Mesenchymal stem cell (in vitro differentiated cells and primary cell): ENCODE measurements at places on chromosomes 6 and 20.

- DNase-seq, result no peak
Observed at GRCh38 chr6:8527818-8528217, 92.5 kb upstream of the SLC35B3 start.

- DNase-seq, result peak; percentile 56
Observed at GRCh38 chr6:68967549-68968300, 332.6 kb downstream of the ADGRB3 start.

DNA sequence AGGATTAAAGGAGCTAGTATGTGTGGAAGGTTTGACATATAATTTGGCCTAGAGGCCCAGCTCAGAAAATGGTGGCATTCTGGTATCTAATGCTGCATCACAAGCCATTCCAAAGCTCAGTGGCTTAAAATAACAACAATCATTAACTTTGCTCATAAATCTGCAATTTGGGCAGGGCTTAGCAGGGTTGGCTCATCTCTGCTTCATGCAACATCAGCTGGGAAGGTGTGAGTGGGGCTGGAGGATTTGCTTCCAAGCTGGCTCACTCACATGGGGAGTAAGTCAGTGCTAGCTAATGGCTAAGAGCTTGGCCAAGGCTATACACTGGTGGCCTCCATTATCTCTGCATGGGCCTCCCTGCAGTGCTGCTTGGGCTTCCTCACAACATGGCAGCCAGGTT, 48.0 kb upstream of the STK35 start:
- DNase-seq, result no peak

DNA sequence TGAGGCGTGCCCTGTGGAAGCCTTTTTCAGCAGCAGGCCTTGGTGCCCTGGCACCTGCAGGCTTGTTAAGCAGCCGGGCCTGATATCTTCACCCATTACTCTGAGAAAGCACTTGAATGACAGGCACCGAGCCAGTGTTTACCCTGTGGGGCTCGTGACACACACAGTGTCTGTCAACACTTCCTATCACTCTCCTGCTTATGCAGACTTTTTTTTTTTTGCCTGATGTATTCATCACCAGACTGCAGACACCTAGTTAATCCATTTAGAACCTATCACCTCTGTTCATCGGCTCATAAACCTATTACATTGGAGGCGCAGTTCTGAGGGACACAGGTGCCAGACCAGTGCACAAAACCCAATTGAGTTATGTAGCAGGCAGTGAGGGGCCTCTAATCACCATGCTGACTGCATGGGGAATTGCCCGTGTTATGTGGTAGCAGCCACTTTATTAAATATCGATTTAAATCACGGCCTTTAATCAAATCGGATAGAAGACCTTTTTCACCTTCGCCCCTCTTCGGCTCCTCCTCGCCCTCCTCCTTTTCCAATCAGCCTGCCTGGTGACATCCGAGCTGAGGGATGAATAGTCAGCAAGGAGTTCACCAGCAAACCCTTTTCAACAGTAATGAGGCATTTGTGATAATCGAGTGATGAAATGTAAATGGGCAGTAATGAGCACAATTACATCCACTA, 962.9 kb upstream of the SLC35B3 start:
- DNase-seq, result no peak

GRCh38 chr6:170040115-170040500, 250.8 kb downstream of the DLL1 start:
- DNase-seq, result no peak

DNA sequence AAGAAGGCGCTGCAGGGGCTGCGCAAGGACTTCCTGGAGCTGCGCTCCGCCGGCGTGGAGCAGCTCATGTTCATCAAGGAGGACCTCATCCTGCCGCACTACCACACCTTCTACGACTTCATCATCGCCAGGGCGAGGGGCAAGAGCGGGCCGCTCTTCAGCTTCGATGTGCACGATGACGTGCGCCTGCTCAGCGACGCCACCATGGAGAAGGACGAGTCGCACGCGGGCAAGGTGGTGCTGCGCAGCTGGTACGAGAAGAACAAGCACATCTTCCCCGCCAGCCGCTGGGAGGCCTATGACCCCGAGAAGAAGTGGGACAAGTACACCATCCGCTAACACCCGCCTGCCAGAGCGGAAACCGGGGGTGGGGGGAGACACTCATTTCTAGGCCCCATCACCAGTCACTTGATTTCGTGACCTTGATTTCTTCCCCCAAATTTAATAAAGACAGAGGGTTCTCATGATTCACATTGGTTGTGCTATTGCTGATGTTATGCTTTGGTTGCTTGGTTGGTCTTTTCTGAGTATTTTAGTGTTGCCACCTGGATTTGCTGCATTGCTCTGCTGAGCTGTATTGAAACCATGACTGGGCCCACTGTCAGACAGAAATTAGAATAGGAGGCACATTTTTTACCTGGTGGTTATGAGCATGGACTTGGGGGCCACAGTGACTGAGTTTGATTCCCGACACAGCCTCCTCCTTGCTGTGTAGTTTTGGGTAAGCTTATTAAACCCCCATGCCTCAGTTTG, 1.5 kb downstream of the FAM50B start:
- no peak for DNase-seq

GRCh38 chr20:50868509-50869495, 62.4 kb downstream of the ADNP start:
- peak; percentile 56 for DNase-seq

- peak; percentile 68 for DNase-seq
Observed at GRCh38 chr6:37058084-37058586, 52.7 kb downstream of the FGD2 start.

GRCh38 chr6:119312875-119313338, 36.7 kb downstream of the MAN1A1 start:
- no peak for DNase-seq

GRCh38 chr6:11854408-11855165, 76.0 kb upstream of the ADTRP start:
- DNase-seq, result peak; percentile 82

DNA sequence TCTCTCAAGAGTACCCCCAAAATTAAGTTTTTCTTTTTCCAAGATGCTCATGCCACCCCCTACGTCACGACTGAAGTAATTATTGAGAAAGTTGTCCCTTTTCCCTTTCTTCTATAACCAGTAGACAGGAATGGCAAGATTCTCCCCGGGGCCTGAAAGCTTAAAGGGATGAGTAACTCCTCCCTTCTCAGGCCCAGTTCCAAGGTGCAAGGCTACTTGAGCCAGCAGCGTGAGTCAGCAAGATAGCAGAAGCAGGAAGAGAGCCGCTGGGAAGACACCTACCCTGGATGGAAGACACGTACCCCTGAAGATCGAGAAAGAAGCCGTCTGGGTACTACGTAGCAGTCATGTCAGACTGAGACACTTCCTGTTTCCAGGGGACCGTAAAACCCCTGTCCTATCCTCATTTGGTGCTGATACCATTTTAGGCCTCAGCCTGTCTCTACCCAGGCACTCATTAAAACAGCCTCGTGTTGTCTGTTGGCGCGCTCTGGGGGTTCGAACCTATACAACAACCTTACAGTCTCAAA, 241.0 kb downstream of the ADGRG6 start:
- DNase-seq, result no peak

DNA sequence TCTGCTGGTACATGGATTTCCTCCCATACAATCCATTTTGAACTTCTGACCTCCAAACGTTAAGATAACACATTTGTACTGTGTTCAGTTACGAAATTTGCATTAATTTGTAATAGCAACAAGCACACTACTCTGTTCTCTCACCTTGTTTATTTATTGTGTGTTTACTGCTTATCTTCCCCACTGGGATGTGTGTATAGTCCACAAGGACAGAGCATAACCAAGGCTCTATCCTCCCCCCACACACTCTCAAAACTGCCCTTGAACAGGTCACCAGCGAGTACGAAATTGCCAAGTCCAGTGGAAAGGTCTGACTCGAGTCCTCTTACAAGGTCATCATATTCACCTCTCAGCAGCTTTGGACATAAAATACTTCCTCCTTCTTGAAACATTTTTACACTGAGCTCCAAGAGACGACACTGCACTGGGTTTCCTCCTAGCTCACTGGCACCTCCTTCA, 18.6 kb downstream of the ADTRP start:
- DNase-seq, result no peak

DNA sequence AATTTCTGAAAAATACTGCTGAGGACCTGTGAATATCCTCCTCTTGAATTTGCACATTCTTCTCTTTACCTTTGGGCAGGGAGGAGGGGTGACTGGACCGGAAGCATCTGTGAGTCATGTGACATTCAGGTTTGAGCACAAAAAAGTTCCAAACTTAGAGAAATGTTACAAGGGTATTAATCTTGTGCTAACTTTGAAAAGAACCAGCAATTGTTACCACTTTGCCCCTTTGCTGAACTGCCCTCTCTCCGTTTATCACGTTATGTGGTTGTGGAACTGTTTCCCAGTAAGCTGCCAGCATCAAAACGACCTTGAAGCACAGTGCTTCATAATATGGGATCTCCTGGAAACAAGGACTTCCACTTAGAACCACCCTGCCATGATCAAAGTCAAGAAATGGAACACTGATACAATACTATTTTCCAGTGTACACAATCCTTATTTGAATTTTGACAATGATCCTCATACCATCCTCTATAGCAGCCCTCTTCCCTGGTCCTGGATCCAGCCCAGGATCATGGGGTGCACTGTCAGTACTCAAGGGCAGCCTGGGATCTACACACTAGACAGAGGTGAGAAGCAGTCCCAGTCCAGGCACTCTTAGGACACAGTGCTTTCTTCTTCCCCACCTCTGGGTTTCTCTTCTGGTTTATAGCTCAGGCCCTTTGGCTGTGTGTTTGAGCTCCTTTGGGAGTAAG, 2.3 kb upstream of the TUBB1 start:
- DNase-seq, result no peak
